ENCODE measurements at places on chromosomes 7 and 10.

DNA sequence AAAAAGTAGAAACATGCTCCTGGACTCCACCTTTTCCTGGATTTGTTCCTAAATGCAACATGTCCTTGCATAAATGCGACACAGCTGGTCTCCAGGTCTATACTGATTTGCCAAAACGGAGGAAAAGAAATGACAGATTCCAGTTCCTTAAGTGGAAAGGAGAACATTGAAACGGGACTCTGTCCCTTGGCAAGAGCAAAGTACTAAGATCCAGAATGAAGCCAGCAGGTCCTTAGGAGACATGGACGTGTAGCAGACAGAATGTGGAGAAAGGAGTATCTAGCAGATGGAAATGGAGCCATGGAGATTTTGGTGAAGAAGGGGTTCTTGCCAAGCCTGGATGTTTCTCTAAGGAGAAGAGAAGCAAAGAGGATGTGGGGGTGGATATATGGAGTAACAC lies 16.2 kb downstream of the PIP start:
- DNase-seq = no peak

GRCh38 chr10:127013691-127014473 lies 108.7 kb downstream of the DOCK1 start:
- DNase-seq = no peak

GRCh38 chr7:38873433-38873832 lies 35.6 kb downstream of the VPS41 start:
- DNase-seq = no peak

GRCh38 chr7:141123522-141123921 lies 49.7 kb downstream of the TMEM178B start:
- no peak for DNase-seq

GRCh38 chr7:39142750-39143149 lies 165.0 kb downstream of the POU6F2 start:
- DNase-seq = no peak

- no peak for DNase-seq
These were observed 14.2 kb upstream of the PRKAR1B start for GRCh38 chr7:741191-741671.

- DNase-seq = no peak
These were observed 726.1 kb downstream of the TNS3 start for GRCh38 chr7:46855851-46856250.

DNA sequence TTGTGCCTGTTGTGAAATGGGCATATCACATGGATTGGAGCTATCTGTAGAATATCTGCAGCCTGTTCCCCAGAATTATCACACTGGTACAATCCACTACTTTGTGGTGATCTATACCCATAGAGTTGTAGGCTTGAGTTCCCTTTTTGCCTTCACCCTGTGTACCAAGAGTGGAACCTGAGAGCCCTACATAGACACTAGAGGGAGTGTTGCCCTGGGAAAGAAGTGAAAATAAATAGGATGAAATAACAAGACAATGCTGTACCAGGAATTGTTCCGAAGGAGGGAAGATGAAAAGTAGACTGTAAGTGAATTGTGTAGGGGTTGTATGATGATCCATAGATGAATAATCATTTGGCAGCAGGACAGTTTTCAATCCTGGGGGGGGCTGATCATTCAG lies 9.0 kb downstream of the SORCS3 start:
- DNase-seq = no peak

DNA sequence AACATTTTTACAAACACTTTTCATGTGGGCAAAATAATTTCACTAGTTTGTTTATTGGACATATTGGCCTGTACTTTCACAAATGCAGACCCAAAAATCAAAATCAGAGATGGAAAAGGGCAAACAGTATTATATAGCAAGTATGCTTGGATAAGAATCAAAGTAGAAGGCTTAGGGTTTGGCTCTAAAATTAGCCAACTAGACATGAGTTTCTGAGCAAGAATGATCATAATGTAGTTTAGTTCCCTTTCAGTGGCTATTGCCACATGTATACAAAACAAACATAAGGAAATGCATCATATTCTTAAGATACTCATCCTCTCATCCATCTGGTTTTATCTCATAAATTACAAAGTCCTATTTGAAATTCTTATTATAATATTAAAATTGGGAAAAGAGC lies 132.5 kb downstream of the IMMP2L start:
- DNase-seq = no peak

DNA sequence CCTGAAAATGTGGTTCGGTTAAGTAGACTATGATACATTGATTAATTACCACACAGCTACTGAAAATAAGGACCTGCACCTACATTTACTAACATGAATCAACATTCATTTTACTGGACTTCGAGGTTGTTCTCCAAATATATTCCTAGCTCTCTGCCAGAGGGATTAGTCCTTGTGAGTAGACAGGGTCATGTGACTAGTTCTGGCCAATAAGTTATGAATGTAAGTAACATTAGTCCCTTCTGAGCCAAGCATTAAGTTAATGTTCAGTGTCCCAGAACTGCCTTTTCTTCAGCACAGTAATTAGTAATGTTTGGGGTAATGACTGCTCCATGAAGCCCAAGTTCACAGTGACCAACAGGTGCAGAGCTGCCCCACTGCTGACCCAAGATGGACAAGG lies 9.2 kb downstream of the ITIH5 start:
- DNase-seq = no peak

- no peak for DNase-seq
These were observed 238.7 kb downstream of the RPS24 start for GRCh38 chr10:78272329-78272728.

DNA sequence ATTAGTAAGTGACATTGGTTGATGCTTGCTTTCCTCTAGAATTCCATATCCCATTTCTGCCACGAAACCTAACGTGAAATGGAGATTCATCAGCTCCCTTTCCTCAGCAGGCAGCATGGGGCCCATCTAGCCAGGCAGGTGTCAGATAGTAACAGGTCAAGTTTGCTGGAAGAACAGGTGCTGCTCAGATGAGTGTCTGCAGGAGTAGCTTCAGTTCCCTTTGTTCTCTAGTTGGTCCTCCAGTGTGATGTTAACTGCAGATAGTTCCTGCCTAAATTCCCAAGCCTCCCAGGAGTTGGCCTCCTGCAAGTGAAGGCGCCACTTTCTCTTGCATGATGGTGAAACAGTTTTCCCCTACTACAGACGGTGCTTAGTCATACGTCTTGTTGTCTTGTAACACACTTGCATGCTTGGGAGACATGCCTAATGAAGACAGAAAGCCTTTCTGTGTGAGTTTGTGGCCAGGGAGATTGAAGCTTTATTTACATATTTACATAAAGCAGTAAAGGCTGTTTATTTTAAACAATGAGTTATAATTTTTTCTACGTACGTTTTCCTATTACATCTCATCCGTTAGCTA lies 175.4 kb downstream of the CHN2 start:
- DNase-seq = no peak

- no peak for DNase-seq
These were observed 17.3 kb upstream of the EVX1 start for GRCh38 chr7:27224983-27225934.

- DNase-seq = peak; percentile 34
These were observed 780 bp downstream of the PLEKHA8 start for GRCh38 chr7:30028749-30029635.

DNA sequence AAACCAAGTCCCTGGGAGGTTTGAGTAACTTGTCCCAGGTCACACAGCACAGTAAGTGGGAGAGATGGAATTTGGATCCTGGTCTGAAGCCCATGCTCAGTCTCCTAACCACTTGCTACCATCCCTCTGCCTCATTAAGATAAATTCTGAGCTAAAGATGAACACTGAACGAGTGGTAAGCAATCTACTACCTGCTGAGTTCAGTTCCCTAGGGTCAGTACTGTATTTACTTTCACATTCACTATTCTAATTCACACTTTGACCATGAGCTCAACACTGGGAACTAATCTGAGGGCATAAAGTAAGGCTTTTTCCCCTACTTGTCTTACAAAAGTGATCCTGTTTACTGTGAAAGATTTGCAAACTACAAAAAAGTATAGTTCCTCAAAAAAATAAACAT lies 2.4 kb downstream of the UROS start:
- no peak for DNase-seq

GRCh38 chr7:52289247-52289646 lies 746.2 kb upstream of the POM121L12 start:
- no peak for DNase-seq

GRCh38 chr7:22810843-22811242 lies 11.8 kb downstream of the TOMM7 start:
- DNase-seq = no peak

DNA sequence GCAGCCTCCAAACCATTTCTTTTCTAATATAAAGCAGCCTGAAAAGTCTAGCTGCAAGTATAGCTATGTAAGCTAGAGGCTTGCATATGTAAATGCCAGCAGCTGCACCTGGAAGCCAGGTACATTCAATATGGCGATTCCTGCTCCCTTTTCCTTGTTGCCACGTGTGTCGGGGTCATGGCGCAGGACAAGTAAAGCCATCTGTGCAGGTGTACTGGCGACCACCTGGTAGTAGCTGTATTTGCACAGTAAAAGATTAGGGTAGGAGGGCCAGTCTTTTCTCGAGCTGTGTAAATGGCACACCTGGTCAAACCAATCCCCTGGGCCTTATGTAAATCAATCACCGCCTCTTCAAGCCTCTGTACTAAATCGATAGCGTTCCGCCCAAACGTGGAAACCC lies 484.5 kb downstream of the MAGI2 start:
- no peak for DNase-seq

- no peak for DNase-seq
These were observed 25.8 kb downstream of the WBP1L start for GRCh38 chr10:102769375-102770107.

GRCh38 chr7:72267291-72267800 lies 144.8 kb downstream of the CALN1 start:
- DNase-seq = no peak

DNA sequence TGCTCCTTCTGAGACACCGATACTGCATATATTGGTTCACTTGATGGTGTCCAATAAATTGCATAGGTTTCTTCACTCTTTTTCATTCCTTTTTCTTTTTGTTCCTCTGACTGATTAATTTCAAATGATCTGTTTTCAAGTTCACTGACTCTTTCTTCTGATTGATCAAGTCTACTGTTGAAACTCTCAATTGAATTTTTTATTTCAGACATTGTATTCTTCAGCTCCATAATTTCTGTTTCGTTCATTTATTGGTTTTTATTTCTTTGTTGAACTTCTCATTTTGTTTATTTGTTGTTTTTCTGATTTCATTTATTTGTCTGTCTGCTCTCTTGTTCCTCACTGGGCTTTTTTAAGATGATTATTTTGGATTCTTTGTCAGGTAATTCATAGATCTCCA lies 13.6 kb downstream of the CASP7 start:
- DNase-seq = no peak

- DNase-seq = no peak
These were observed 33.9 kb downstream of the SPDYE17 start for GRCh38 chr7:76998285-76998589.

DNA sequence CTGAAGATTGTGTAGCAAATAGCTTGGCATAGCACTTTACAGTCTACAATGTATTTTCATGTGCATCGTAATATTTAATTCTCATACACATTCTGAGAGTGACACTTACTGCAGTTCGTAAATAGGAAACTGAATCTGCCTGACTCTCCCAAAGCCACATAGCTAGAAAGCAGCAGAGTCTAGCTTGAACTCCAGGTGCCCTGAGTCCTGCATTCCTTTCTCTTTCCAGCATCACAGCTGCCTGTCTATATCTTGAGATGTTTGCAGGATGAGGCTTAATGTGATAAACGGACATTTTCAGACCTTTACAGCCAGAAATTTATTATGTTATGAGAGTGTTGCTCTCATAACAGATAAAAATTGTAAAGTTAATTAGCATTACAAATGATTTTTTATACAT lies 132.9 kb upstream of the PLXDC2 start:
- DNase-seq = no peak

GRCh38 chr10:103481974-103482531 lies 3.0 kb upstream of the CALHM3 start:
- peak; percentile 83 for DNase-seq

- DNase-seq = no peak
These were observed 614.2 kb upstream of the ADARB2 start for GRCh38 chr10:2351566-2351965.

DNA sequence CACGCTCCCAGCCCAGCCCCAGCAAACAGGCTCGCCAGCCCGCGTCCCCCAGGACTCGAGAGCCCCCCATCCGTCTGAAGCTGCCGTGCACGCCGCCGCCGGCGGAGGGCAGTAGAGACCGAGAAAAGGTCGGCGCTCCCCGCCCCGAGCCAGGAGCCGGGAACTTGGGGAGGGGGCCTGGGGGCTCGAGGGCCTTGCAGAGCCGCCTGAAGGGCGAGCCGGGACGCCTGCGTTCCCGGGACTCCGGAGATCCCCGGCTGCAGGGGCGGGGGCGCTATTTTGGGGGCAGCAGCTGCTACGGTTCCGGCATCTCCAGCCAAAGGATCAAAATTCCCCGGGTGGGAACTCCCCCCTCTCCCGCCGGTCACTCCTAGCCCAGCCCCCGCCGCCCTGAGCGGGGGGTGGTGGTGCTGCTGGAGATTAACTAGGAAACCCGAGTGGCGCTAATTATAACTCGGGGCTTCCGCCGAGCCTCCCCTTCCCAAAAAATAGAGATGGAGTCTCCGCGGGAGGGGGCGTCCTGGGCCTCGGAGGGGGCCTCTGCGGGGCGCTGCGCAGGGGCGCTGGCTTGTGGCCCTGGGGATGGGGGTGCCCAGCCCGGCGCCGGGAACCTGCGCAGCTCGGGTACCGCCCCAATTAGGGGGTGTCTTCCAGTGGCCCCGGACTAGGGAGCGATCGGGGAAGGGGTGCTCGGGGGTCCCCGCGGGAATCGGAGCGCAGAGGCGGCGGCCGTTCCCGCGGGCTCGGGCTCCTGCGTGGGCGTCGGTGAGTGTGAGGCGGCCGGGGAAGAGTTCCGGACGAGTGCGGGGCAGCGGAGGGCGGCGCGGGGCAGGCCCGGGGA lies 608 bp downstream of the ACHE start:
- no peak for DNase-seq

GRCh38 chr7:48540746-48541145 lies 369.5 kb downstream of the ABCA13 start:
- DNase-seq = no peak

GRCh38 chr10:131676800-131677421 lies 223.9 kb upstream of the PPP2R2D start:
- no peak for DNase-seq

DNA sequence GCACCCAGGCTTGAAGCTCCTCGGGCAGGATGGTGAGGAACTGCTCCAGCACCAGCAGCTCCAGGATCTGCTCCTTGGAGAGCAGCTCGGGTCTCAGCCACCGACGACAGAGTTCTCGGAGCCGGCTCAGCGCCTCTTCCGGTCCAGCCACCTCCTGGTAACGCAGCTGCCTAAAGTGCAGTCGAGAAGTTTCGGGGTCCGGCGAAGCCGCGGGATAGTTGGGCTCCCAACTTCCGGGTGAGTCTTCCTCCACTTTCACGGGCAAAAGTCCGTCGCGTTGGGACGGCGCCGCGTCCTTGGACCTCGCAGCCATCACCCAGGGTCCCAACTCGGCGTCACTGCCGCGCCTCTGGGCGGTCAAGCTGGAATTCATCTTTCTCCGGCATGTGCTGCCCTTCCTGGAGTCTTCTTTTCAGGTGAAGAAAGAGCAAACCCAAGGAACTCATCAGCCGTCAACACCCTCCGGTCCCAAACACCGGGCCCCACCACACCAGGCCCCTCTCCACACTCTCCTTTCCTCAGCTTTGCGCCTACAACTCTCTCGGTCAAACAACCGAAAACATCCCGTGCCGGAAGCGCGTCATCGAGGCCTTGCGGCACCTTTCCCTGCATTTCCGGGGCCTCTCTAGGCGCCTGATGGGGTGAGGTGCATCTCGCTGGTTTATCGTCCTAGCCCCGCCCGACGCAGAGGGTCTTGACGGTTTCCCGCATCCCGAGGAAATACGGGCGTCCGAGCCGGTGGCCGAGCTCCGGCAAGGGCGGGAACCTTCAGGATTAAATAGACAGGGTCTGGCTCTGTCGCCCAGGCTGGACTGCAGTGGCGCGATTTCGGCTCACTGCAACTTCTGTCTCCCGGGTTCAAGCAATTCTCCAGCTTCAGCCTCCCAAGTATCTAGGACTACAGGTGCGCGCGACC lies at the start of gene ZNF394:
TSS of gene ZNF394 (minus strand) at position 561 of the 916 bp plus-strand sequence. CDS start at position 373, 188 bp downstream.
- peak; percentile 96 for DNase-seq
